Hippocampal formation (tissue), 2 donors: ENCODE measurements at places on chromosomes 4 and X.

DNA sequence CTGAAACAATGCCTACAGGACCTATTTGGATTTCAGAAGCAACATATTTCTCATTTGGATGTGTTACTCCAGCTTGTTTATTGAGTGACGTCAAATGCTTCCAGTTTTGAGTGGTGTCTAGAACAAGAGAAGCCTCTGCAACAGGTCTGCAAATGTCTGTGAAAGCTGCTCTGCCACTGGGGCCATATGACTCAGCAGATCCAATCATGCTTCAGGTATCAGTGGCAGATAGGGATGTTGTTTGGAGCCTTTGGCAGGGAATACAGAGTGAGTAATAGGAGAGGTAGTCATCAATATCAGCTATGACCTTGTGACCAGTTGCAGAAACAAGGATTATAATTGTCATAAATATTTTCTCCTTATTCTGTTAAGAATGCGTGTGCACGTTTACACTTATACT lies 141.1 kb upstream of the ZXDA start:
- no peak for DNase-seq

DNA sequence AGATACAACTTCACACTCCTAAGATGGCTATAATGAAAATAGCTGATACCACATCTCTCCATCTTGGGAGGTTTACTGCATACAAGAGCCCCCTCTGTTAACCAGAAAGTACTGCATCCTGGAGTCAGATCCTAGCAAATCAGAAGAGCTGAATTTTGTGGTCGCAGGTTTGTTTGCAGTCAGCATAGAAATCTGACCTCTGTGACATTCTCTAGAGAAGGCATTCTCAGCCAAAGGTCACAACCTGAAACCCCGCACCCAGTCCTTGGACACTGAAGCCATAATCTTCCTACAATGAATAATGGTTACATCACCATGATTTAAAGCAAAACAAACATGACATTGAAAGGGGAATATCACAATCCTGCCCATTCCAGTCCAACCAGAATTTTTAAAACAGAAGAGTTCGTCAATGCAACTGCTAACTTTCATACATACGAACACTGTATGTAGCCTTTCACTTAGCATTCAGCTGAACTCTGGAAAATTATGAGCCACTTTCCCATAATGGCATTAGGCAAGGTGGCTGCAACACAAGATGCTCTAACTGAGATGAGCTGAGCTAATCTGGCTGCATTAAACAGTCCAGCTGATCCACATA lies 17.6 kb downstream of the HS6ST2 start:
- no peak for DNase-seq

DNA sequence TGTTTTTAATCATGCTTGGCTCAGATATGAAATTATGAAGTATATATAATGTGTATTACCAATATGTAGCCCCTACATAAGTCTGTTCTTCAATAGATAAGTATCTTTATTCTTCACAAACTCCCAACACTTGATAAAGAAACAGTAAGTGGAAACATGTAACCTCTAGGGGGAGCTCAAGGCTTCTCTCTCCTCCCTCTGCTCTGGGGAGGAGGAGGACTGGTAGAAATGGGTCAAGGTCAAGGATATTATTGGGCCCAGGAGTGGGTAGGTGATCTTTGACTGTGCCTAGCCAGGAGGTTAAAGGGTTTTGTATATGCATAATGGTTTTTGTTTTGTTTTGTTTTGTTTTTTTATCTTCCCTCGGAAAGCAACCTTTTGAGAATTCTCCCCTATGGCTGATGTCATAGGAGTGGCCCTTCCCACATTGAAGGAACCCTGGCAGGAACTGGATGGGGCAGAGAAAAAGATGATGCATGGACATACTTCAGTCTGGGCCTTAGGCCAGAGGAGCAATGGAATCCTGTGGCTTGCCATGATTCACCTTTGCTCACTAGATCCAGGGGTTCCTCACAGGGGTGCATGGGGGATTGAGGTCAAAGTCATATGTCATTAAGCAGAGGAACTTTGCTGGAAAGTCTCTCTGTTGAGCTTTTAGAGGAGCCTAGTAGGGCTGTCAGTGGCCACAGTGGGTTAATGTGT lies 460.3 kb downstream of the MID1IP1 start:
- DNase-seq, result peak; percentile 8

- DNase-seq, result no peak
Observed at GRCh38 chr4:185955151-185955770, 113.7 kb upstream of the TLR3 start.

DNA sequence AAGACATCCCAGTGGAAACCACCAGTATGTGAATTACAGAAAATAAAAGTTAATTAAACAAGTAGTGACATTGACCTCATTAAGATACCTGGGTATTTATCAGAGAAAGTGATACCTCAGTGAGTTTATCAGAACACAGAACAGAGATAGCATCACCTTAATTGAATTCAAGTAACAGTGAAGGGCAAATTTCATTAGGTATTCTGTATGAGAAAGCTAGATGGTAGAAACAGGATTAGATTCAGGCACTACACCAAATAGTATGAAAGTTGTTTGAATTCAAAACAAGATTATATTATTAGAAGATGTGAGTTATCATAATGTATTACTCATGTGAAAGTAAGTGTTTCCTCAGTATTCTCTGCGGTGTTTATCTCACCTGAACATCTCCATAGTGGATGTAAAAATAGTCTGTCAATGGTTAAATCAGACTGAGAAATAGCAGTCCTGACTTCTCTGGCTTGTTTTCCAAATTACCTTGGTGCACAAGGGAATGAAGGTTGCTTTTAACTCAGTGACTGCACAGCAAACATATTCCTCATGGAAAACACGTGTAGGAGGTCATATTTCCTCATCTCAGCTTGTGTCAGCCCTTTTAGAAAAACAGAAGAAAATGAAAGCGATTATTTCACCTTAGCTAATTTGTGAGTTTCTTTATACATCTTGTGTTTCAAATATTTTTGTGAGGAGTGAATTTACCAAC lies 79.9 kb upstream of the PCDH18 start:
- no peak for DNase-seq

GRCh38 chr4:38829237-38829636 lies 24.6 kb upstream of the TLR1 start:
- no peak for DNase-seq

DNA sequence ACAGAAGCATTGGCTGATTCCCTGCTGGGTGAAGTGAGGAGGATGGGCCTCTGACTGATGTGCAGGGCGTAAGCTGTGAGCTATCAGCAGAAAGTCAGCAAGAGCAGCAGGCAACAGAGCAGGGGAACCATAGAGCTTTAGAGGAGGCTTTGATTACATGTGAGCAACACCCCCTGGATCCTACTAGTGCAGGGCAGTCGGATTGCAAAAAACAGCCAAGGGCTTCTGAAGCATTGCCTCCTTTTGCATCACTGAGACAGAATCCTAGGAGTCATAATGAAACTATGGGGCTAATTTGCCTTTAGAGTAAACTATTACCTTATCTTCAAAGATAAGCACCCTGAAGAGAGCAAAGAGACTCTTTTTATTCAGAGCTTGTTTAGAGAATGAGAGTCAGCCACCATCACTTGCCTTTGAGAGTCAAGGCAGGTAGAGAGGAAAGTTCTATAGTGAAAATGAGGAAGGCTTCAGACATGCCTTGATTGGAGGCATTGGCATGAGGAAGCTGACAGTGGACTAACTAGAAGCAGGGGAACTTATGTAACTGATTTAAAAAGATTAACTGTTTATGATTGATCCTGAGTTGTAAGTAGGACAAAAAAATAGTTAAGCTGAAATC lies 420.3 kb downstream of the PDHA2 start:
- no peak for DNase-seq

GRCh38 chr4:15771216-15772058 lies 6.7 kb upstream of the CD38 start:
- DNase-seq, result no peak

DNA sequence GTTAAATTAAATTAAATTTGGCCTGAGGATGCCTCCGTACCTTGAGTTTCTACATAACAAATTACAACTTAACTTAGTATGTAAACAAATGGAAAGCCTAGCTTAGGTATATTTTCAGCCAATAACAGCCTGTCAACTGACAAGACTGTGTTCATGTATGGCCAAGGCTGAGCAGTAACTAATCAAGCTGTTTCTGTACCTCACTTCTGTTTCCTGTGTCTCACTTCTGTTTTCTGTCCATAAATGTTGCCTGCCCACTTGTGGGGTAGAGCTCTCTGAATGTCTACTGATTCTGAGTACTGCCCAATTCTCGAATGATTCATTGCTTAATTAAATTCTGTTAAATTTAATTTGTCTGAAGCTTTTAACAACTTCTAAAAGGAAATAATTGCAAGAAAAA lies 445.2 kb downstream of the PCDH11X start:
- no peak for DNase-seq

DNA sequence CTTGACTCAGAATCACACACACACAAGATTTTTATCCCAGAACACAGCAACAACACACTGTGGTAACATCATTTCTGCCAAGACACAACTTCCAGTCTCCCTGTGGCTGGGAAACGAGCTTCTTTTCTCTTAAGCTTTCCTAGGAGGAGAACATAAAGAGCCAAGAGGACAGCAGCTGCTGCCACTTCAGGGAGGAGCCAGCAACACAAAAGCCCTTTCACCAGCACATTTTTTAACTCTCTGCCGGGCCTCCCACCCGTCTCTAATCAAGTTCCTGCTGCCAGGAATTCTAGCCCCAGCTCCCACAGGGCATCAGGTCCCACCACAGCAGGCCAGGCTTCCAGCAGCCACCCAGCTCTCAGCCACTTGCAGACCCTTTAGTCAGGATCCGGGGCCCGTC lies 22.4 kb downstream of the FAT1 start:
- DNase-seq, result peak; percentile 19

- DNase-seq, result no peak
Observed at GRCh38 chr4:67566335-67566734, 7.8 kb downstream of the STAP1 start.

DNA sequence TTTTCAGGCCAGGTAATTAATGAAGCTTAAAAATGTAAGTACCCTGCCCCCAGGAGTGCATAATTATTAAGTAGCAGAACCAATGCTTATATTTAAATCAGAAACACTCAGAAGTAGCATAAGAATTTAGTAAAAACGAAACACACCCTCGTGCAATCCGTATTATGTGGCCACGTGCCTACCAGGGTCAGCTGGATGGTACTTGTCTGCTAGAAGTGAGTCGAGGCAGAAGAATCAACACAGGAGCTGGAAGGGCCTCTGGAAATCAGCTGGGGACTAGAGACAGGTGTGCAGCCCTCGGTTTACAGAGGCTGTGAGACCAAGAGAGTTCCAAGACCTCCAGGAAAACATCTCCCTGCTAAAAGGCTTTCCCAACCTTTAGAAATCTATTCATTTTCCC lies 559 bp upstream of the FAM47E start:
- DNase-seq, result no peak

- DNase-seq, result no peak
Observed at GRCh38 chrX:132561483-132561882, 72.6 kb upstream of the MBNL3 start.

DNA sequence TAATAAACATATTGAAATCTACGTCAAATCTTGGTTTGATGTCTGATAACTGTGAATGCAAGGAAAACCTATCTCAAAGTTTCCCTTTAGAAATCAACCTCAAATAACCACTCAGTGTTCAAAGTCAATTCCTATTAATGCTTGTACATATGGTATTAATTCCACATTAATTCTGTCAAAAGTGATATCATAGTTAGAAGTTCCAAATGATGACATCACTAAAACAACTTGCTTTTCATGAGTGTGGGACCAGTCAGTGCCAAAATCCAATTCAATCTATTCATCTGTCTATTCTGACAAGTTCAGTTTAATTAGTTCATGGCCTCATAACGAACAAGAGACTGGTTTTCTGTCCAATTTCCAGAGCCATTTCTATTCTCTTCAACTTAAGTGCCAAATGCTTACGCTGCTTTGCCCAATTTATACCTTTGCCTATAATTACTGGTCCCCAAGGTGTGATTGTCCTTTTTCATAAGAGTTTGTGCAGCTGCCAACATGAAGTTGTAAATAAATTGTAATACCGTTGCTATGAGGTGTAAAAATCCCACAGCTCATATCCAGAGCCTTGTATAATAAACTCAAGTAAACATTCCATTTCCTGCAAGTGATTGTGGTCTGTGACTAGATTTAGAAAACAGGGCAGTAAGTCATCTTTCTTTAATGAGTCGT lies 476.2 kb downstream of the RAB28 start:
- DNase-seq, result no peak

GRCh38 chrX:150199181-150199580 lies 163.9 kb upstream of the MAMLD1 start:
- no peak for DNase-seq

DNA sequence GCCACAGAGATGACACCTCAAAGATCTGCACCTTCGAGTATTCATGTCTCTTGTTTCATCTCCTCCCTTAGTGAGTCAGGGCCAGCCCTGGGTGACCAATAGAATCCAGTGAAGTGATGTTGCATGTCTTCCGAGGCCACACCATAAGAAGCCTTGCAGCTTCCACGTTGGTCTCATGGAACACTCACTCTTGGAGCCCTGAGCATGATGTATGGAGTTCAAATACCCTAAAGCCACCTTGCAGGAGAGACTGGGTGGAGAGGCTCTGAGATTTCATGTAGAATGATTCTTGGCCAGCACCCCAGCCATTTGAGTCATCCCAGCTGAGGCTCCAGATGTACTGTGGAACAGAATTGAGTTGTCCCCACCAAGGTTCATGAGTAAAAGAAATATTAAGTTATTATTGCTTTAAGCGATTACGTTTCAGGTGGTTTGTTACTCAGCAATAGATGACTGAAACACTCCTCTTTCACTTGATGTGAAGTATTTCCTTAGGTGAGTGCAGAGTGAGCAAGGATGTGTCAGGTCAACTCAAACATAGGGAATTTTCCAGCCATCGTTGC lies 5.0 kb upstream of the RP2 start:
- DNase-seq, result no peak

- no peak for DNase-seq
Observed at GRCh38 chr4:60729194-60729593, 470.9 kb upstream of the ADGRL3 start.

GRCh38 chr4:186676531-186677161 lies 47.0 kb downstream of the FAT1 start:
- DNase-seq, result no peak
